ENCODE measurements at places on chromosomes 5 and 9. TPM values are rescaled to one million over a fixed set of nuclear protein-coding genes. Genes with fewer than 3 reads are reported as not detected.

Gene FOXD4L4
- 0.15 TPM for total RNA-seq

DNA sequence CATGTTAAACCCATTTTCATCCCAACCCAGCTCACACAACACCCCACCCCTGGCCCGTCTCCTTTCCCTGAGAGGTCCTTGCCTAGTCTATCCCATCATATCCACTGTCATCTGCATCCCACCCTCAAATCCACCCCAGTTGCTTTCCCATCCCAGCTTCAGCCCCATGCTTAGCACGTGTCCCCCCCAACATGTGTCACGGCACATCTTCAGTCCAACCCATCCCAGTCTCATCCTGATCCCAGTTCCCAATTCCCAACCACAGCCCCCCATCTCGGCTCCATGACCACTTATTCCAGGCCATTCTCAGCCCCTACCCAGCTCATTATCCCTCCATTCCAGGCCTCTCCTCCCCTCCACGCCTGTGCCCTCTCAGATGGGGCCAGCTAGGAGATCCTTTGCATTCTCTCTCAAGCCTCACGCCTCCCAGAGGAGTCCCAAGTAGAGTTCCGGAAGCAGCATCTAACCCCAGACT is 605 bp upstream of the DBN1 start:
- H3K27me3 ChIP-seq, result no peaks in the 10 kb centered on the region
- H3K4me3 ChIP-seq, result peak overlapping the region; percentile 92
- DNase-seq, result no peak
- H3K27ac ChIP-seq, result no peak overlapping the region
- peaks cover 15% of the 10 kb centered on the region for H3K4me1 ChIP-seq
- H3K36me3 ChIP-seq, result no peaks in the 10 kb centered on the region

GRCh38 chr9:88303721-88304451 is 84.4 kb upstream of the SPIN1 start:
- H3K27ac ChIP-seq, result peak overlapping the region; percentile 27
- H3K36me3 ChIP-seq, result no peaks in the 10 kb centered on the region
- peaks cover 19% of the 10 kb centered on the region for H3K4me1 ChIP-seq
- no peak for DNase-seq
- peak overlapping the region; percentile 66 for H3K4me3 ChIP-seq

DNA sequence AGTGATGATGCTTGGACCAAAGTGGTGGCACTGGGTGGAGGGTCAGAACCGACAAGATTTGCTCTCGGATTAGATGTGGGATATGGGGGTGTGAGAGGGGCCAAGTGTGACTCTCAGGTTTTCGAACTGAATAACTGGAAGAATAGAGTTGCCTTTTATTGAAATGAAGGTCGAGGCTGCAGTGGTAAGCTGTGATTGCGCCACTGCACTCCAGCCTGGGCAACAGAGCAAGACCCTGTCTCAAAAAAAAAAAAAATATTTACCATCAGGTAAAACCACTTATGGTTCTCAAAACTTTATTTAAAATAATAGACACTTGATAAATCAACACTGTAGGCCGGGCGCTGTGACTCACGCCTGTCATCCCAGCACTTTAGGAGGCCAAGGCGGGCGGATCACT is 27.2 kb downstream of the EXOSC2 start:
- no peak overlapping the region for H3K4me3 ChIP-seq
- H3K27ac ChIP-seq, result no peak overlapping the region
- no peaks in the 10 kb centered on the region for H3K27me3 ChIP-seq
- H3K4me1 ChIP-seq, result peaks cover 21% of the 10 kb centered on the region
- H3K36me3 ChIP-seq, result no peaks in the 10 kb centered on the region
- no peak for DNase-seq

Gene PAEP
- total RNA-seq, result not detected

GRCh38 chr5:459562-460272 is 16.7 kb downstream of the EXOC3 start:
- peaks cover 16% of the 10 kb centered on the region for H3K36me3 ChIP-seq
- H3K27me3 ChIP-seq, result no peaks in the 10 kb centered on the region
- DNase-seq, result no peak
- peak overlapping the region; percentile 45 for H3K4me3 ChIP-seq
- peak overlapping the region; percentile 90 for H3K27ac ChIP-seq
